ENCODE measurements at places on chromosomes 6 and 20.

GRCh38 chr6:79812195-79812594, 135.2 kb downstream of the ELOVL4 start:
- no peak for DNase-seq

DNA sequence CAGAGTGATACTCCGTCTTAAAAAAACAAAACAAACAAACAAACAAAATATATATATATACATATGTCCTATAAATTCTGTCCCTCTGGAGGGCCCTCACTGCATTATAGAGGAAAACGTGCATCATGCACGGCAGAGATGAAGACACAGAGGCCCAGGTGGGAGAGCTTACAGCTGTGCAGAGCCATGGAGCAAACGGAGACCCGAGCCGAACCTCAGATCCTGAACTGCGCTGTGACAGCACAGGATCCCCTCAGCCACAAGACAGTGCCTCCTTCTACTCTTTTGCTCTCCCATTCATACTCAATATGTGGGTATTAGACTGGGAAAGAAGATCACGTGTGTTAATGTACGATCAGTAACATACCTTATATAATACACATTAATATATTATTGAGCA, 81.6 kb downstream of the ZNF217 start:
- DNase-seq, result no peak

DNA sequence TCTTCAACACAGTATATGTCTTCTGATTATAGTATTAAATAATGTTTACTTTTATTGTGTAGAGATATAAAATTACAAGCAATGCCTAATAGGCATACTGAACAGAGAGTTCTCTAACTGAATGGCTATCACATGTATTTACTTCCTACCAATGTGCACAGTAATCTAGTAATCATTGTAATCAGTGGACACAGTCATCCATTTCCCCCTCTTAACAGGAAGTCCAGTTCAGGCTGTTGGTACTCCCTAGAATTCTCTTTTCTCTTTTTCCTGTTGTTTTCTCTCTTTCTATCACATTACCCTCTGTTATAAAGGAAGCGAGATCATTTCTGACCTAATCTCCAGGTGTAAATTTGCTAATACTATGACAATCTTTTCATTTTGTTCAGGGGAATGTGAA, 172.5 kb downstream of the HTR1B start:
- DNase-seq, result no peak

DNA sequence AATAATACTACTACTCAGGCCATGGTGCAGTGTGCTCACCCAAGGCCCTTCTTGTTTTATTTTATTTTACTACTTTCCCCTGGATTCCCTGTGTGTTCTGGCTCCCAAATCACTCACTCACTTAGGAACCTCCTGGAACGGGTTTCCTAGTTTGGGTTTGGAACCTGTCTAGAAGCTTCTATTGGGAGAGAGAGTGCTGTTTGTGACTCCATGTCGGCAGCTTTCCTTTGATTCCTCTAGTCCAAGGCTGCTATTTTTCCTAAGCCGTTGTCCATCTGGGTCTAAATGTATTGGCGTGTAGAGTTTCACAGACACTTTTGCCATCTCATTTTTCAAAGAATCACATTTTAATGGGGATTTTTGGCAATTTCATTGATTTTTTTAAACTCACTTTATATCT, 70.8 kb downstream of the FOXA2 start:
- DNase-seq, result no peak

- DNase-seq, result no peak
These were observed 138.4 kb upstream of the RNF24 start for GRCh38 chr20:4153661-4154238.

DNA sequence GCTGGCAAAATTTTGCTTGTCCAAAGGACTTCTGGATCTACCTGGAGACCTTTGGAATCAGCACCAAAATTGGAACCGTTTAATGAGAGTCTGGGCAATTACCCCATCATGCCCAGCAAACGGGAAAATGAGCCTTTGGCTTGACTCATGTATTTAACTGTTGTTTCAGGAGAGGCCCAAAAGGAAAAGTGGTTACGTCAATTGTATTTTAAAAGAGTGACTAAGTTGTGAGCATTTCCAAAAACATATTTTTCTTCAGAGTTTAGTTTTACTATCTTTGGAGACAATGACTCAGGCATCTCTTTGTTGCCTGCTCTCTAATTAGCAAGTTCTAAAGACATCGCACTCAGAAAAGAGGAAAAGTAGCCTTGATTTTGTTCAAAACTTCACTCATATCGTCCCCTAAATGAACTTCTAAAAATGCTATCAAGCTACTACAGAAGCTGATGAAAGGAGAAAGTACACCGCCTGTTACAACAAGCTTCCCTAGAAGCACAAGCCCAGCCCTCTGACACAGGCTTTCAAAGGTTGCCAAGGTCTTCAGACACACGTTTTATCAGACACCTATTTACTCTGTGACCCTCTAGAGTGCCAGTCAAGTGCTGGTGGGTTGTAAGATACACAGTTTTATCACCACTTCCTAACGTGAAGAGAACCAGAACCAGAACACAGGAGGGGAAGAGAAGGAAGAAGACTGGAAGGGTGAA, 146.2 kb downstream of the TBX18 start:
- no peak for DNase-seq

- DNase-seq, result peak; percentile 60
These were observed 1.5 kb upstream of the GMEB2 start for GRCh38 chr20:63628246-63628975.

- no peak for DNase-seq
These were observed 398.6 kb downstream of the RFPL4B start for GRCh38 chr6:112745765-112746164.

DNA sequence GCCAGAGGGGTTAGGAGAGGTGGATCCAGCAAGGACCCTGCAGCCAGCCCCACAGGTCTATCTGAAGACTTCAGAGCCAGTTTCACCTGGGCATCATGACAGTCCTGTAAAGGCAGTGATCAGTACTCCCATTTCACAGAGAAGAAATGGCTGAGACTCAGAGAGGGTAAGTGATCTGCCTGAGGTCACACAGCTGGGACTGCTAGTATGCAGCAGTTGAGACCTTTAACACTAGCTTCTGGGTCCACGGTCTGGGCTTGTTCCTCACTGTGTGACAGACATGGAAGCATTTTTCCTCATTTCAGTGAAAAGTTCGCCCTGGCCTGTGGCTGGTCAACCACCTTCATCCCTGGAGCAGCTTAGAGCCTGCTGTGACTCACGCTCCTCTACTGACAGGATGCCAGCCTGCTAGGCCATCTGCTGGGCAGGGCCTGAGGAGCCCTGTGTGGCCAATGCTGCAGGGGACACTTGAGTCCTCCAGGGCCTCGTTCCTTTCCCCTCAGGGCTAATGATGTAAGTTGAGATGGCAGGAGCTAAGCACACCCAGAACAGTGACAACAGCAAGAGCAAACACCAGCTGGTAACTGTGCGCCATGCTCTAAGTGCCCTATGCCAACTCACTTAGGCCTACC, 192.0 kb downstream of the LRFN2 start:
- no peak for DNase-seq

- no peak for DNase-seq
These were observed 174.0 kb downstream of the AIG1 start for GRCh38 chr6:143234734-143235133.

- DNase-seq, result no peak
These were observed 8.8 kb upstream of the SIRPB1 start for GRCh38 chr20:1628621-1629020.

DNA sequence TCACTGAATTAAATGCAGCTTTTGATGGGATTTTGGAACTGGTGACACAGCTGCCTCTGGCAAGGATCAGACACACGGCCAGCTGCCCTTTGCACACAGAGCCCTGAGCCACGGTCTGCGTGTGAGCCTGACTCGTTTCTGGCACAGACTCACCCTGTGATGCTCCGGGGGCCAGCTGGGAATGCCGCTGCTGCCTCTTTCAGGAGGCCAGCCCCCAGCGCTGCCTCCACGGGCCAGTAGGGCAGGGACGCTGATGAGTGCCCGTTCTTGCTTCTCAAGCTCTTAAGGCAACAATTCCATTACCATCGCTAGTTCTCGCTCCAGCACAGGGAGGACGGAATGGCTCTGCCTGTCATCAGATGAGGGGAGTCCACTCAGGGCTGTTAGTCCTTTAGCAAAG, 61.6 kb downstream of the IRF4 start:
- peak; percentile 84 for DNase-seq

DNA sequence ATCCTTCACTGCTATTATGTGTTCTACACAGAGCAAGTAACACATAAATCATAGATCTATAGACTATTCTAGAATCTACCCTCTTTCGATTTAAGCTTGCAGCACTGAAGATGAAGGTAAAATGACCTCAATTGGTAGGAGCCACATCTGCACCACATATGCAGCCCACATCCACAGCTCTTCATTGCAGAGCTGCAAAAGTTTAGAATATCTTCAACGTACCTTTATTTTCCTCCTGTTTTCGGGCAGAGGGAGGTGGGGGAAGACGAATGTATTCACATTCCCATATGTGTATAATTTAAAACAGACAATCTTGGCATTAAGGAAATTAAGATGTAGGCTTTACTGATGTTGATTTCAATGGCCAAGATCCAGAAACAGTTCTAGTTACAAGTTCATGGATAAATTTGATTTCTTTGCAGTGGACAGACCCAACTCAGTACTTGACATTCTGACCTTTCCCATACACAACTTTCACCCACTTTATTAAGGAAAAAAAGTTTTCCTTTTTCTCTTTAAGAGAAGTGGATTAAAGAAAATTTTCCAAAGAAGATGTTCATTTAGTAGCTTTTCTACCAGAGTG, 14.0 kb downstream of the EPB41L2 start:
- no peak for DNase-seq

- DNase-seq, result no peak
These were observed 142.7 kb downstream of the LRRC1 start for GRCh38 chr6:53937461-53937860.

DNA sequence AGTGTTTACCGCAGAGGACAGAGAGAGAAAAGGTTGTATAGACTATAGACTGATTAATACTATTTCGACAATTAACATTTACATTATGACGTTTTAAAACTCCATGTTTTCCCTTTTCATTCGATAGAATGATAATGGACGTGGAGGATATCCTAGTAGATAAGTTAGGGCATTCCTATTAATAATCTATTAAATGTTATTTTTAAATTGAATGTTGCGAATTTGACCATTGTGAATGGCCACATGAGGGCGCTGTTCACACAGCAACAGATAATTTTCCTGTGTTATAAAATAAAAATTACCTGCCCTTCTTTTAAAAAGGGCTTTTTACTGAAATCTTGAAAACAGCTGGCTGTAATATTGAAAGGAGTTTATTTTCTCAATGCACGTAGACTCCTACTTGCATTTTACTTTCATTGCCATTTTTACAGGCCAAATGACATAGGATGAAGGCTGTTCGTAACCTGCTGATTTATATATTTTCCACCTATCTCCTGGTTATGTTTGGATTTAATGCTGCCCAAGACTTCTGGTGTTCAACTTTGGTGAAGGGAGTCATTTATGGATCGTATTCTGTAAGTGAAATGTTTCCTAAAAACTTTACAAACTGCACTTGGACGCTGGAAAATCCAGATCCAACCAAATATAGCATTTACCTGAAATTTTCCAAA, 3.3 kb downstream of the ADGRB3 start:
- DNase-seq, result peak; percentile 39

DNA sequence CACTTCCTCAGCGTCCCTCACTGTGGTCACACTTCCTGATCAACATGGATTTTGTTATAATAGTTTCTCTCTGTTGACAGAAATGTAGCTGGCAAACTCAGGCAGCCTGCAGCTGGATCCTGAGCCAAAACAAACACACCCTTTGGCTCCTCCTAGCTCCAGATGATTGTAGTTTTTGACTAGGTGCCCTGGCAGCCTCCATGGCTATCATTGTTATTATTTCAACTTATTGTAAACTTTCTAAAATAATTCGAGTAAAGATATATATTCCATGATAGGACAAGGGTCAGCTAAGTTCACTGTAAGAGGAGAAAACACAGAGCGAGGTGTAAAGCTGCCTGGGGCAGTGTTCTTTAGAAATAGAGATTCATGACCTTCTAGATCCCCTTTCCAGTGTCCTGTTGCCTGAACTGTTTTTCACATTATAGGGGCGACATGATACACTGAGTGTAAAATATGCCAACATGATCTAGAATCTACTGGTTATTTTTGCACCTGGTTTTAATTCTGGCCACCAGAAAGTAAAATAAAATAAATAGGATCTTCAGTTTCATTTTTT, 98.2 kb upstream of the HDGFL1 start:
- DNase-seq, result peak; percentile 56

DNA sequence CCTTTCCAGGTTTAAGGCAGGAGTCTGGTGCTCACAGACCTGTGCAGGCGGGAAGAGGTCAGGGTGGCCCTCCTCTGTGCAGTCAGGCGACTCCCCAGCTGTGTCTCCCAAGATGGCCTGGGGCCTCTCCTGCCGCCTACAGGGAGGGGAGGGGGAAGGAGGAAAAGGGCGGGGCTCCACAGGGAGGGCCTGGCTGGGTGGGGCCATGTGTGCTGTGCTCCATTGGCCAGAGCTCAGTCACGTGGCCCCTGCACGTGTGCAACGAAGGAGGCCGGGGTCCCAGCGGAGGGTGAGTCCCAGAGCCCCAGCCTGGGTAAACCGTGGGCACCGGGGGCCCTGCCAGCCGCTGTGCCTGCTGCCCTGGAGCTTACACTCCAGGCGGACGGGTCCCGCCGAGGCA, 211.6 kb downstream of the ZDHHC14 start:
- DNase-seq, result no peak

DNA sequence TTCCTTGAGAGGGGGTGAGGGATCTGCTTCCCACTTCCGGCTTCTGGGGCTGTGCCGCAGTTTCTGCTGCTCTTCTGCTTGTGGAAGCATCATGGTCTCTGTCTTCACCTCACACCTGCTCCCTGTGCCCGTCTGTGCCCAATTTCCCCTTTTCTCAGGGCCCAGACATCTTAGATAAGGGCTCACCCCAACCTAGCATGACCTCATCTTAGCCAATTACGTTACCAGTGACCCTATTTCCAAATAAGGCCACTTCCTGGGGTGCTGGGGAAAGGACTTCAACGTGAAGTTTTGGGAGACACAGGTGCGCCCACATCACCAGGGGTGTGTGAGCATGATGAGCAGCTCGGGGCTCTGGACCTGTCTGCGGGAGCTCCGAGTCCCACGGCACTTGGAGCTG, 20.7 kb upstream of the RBBP8NL start:
- DNase-seq, result no peak

DNA sequence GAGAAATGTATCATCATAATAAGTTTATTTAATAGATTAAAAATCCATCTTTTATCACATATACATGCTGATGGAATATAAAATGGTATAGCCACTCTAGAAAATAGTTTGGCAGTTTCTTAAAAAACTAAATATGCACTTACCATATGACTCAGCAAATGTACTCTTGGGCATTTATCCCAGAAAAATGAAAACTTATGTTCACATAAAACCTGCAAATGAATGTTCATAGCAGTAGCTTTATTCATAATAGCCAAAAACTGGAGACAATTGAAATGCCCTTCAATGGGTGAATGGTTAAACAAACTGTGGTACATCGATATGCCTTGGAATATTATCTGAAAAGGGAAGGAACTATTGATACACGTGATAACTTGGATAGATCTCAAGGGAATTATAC, 6.4 kb upstream of the NCOA7 start:
- peak; percentile 56 for DNase-seq

- no peak for DNase-seq
These were observed 437.8 kb downstream of the CDH26 start for GRCh38 chr20:60395991-60396390.

GRCh38 chr6:131682442-131682841, 18.8 kb downstream of the OR2A4 start:
- no peak for DNase-seq
